ENCODE measurements at places on chromosomes 12 and 14.

DNA sequence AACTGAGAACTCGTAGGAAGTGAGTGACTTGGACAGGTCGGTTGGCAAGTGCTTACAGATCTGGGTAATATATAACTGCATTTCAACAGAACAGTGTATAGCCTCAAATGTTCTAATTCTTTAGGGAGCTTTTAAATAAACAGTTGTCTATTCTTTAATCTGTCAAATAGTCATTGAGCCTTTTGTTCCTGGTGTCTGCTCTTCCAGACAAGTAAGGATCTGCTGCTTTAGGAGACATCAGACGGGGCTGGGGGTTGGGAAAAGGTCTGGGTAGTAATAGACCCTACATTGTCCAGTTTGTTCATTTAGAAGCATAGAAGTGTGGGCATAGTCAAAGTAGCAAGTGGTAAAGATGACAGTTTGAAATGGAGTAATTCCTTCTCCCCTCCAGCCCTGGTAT, 2.0 kb downstream of the PTPN11 start:
- DNase-seq, result no peak

DNA sequence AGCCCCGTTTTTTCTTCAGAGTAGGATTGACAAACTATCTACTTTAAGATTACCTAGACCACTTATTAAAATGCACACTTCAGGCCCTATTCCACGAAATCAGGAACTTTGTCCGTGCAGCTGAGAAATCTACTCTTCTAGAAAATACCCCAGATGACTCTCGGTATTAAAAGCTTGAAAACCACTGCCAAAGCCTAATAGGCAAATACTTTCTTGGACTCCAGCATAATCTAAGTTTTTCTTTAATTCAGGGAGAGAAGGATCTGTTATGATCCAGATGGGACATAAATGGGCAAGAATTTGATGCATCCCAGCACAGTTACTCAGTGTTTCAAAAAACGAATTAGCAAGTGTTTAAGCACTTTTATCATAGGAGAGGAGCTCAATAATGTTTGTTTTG, 94.5 kb downstream of the TMX1 start:
- DNase-seq, result no peak

- no peak for DNase-seq
Measured at GRCh38 chr14:85529803-85530574, at the start of gene FLRT2. FLRT2 (plus strand) TSS chr14:85530144; CDS start chr14:85621515, 91,371 bp downstream.

GRCh38 chr14:66568220-66568619, 60.3 kb downstream of the GPHN start:
- no peak for DNase-seq

- DNase-seq, result no peak
Measured at GRCh38 chr12:3205742-3206519, 128.8 kb downstream of the TSPAN9 start.

DNA sequence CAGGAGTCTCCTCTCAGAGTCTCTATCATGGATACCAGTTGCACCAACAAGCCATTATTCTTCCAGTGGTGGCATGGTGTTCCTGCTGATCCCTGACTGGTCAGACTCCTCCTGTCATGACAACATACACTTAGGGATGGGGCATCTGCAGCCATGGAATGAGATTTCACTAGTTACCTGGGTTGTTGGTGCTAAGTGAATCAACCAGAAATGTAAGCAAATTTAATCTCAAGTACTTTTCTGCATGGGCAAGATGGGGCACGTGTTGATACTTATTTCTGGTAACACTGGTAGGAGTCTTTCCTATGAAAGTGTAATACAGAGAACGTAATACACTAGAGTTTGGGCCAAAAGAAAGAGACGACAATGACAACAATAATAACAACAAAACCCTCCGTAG, 211.5 kb upstream of the FOXN3 start:
- no peak for DNase-seq
